ENCODE measurements at places on chromosomes 5 and 9.

- peak; percentile 86 for DNase-seq
These were observed 47.3 kb upstream of the PHYKPL start for GRCh38 chr5:178279723-178280438.

- DNase-seq = no peak
These were observed 89.7 kb downstream of the ELAVL2 start for GRCh38 chr9:23736293-23736692.

DNA sequence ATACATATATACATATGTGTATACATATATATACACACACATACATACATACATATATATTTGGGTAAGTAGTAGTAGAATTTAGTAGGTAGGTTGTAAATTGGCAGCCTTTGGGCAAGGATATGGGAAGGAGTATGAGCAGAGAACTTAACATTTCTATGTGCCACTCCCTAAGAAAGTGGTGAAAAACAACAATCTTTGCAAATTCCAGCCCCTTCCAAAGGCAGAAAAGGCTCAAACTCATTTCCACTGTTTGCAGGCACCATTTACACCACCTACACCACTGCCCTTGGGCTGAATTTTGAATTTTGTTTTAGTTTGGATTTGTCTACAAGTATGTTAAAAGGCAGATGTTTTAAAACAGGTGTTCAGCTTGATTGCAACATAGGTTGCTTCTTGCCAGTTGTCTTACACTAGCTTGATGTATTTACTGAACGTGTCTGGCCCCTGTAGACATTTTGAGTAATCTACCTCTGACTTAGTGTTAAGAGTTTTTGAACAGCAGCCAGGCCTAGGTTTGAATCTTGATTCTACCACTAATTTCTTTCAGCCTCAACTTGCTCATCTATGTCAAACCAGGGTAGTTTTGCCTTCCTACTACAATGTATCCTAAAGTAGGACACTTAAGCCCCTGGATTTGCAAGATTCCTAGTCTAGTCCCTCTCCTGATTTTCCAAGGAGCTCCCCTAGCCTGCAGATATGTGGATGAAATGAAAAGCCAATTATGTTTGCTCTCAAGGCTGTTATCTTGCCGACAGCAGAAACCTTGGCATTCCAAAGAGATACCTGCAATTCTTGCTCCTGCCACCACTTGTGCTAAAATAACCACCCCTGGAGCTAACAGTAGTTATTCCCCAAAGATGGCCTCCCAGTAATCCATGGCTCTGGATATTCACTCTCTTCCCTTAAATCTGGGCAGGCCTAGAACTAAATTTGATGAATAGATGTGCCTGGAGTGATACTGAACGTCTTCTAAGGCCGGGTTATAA is 156.2 kb upstream of the SLC44A1 start:
- no peak for DNase-seq

GRCh38 chr5:3381206-3381825 is 214.3 kb upstream of the IRX1 start:
- no peak for DNase-seq

DNA sequence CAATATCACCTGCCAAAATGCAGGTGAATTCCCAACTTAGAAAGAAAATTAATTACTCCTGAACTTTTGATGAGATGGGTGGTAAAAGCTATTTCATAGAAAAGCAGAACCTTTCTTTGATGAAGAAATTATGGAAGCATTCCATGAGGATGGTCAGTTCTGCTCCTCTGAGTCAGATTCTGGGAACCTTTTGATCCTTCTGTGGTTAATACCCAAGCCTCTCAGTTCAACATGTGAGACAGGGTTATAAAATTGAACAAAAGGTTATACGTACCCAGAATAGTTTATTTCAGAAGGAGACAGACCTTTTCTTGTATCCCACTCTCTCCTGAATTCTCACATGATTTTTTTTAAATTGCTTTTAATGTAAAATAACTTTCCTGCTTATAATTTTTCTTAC is 767.6 kb upstream of the ADAMTS16 start:
- no peak for DNase-seq

DNA sequence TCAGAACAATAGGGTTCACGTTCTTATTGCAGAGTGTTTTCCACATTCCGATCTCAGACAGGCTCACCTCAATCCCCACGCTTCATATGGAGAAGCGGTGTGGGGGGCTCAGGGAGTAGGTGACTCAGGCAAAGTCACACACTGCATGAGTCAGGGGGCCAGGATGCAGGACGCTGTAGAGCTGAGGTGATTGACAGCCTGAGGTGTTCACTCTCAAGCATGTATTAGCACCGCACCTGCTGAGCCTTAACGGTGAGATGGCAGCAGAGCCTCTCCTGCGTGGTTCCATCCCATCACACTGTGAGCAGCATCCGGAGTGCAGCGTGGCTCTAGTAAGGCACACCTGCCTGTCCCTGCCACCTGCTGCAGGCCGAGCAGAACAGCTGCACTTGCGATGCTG is 194.0 kb downstream of the IRX2 start:
- DNase-seq = no peak

GRCh38 chr5:100519075-100519474 is 16.1 kb upstream of the FAM174A start:
- no peak for DNase-seq

DNA sequence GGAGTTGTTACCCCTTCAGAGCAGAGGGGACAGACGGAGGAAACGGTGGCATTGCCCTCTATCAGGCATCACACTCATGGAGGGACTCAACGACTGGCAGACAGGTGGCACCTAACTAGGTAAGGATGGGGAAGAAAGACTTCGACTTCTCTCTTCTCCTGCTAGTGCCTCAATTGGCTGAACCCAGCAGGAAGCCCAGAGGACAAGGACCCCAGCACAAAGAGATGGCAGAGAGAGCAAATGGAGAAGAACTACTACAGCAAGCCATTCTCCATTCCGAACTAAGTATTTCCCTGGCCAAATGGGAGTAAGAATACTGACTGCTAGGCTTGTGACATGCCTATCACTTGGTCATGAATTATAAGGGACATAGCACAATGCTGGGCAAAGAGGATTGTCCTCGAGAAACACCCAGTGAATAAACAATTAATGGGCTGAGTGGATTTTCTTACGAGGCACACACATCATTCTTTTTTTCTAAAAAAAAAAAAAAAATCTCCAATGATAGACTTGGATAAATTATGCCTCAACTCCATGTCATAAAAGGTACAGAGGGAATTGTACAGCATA is 35.3 kb upstream of the CPEB4 start:
- DNase-seq = no peak

GRCh38 chr5:76978869-76979268 is 26.0 kb downstream of the CRHBP start:
- DNase-seq = no peak

- no peak for DNase-seq
These were observed 2.2 kb upstream of the ALDH1A1 start for GRCh38 chr9:72955126-72955455.

DNA sequence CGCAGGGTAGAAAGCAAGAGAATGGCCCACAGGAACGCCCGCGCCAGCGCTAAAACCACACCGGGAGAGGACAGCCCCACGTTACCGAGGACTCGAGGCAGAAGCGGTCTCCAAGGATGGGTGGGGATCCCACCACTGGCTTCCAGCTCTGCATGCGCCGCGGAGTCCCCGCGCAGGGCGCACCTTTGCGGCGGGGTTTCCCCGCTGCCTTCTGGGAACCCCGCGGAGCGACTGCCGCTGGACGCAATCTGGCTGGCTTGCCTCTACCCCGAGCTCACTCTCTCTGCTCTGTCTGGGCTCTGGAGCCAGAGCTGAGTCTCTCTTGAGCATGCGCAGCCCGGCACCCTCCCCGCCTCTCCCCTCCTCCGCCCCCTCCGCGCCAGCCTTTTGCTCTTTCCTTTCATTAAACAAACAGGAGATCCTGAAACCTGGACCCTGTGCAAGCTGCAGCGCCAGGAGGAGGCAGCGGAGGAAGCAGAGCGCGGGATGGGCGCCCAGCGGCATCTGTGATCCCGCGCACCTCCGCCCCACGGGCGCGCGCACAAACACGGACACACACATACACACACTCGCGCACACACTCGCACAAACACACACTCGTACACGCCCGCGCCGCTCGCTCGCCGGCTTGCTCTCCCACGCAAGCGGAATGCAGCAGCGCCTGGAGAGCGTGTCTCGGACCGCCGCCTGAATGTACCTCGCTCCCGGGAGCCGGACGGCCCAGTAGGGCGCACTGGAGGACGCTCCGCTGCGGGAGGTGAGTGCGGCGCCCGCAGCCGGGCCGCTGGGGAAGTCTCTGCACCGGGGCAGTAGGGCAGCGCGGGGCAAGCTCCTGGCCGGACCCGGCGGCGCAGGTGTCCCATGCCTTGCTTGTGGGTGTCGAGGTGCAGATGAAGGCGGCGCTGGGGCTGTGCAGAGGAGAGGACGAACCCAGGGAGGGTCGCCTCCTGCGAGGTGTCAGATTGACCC is at the start of gene PLPPR1:
Gene PLPPR1 (plus strand): TSS at position 382 of the 969 bp plus-strand sequence.
- DNase-seq = peak; percentile 47

DNA sequence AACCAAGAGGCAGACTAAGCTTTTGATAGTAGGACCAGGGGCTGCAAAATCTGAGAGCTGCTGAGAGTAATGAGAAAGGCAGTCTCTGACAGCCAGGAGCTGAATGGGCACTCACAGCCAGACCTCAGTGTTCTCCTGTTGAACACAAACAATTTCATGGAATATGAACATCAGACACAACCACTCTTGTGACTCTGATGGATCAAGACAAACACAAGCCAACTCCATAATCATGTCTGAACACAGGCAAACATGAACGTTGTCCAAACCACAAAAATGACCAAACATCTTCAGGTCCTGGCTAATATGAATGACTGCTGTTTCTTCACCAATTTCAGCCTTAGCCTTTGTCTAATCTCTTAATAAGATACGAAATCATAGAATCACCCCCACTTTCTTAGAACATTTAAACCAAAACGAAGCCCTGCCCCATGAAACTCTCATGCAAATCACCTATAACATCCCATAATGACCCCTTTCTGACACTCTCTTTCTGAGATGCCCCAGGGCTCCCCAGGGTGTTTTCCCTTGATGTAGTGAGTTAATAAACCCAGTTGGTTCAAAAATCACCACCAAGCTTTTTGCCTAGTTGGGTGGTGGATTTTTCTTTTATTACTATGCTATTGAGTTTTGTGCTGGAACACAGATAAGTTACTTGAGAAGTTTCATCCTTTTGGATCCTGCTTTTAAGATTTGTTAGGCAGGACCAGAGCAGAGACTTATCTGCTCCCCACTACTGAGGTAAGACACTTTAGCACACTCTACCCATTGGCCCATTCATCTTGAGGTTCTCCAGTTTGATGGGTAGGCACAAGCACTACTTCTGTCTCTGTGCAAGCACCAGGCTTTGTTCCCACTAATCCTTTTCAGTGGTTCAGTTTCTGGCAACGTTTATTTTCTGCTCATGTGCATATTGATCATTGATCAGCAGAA is 5.9 kb upstream of the ERAP2 start:
- no peak for DNase-seq

GRCh38 chr9:101572316-101572715 is 22.5 kb downstream of the PPP3R2 start:
- no peak for DNase-seq

DNA sequence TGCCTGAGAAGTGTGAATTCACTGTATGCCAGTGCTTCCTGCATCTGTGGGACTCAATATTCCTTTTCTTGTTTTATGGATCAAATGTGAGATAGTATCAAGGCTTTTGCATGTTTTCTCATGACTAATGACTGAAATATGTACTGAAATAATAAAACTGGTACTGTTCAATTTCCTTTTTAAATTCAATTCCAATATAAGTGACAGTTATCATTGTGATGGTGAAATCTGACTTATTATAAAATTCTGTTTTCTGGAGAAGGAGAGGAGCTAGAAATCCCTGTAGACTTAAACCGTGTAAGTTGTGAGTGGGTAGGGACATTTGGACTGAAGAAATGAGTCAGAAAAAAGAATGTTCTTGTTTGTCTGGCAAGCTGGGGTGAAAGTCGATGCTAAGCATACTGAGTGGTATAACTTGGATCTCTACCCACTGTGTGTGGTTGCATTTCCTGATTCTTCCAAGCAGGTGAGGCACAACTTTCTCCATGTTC is 245.2 kb downstream of the EFNA5 start:
- peak; percentile 83 for DNase-seq

DNA sequence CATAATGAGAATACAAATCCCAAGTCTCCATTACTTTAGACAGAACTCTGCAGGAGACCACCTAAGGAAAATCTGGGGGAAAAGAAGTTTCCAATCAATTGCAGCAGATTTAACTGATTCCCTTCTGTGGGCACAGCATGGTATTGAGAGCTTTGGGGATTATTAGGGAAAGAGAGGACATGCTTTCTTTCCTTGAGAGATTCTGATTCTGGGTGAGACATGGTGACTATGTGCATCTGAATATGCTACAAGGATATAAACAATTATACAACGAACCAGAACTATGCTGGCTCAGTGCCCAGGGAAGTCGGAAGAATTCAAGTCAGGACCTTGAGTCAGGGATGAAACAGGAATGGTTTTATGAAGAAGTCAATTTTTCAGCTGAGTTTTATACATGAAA is 183.7 kb downstream of the PDE4D start:
- DNase-seq = peak; percentile 79

DNA sequence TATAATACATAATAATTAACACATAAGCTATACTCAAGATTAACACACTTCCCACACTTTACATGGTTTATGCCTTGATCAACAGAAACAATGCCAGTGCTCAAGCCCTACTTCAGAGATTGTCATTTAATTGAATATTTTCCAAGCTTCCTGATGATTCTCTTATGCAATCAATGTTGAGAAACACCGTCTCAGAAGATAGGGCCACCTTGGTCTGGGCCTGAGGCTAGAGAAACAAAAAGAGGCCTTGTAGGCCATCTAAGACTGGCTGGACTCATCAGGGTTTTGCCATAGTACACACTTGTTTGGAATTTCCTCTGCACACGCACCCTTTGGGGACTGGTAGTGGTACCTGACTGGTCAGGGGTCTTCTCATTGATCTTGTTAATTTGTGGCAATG is 16.3 kb downstream of the C9orf152 start:
- DNase-seq = no peak

DNA sequence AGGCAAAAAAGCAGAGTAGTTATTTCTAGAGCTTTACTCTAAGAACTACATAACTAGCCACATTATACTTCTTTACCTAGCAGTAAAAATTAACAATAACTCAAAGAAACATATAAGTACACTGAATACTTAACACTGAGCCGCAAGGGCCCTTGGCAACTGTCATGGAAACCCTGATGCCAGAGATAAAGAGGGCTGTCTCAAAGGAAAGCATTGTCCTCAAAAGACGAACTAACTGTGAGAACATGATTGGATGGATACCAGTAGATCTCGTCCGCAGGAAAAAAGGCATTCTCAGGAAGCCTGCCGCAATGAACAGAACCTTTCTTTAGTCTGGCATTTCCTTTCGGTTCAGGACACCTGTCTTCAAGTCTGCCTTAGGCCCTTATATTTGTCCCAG is 379.0 kb upstream of the SLC30A5 start:
- DNase-seq = no peak

DNA sequence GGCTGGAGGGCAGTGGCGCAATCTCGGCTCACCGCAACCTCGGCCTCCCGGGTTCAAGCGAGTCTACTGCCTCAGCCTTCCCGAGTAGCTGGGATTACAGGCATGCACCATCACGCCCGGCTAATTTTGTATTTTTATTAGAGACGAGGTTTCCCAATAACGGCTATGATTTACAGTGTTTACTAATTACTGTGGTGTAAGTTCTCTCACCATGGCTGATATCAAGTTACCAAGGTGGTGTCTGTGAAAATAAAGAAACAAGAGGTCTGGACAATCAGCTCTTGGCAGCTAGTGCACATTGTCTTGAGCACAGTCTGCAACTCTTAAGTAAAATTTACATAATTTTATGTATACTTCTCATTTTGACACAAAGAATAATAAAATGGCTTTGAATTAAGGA is 385.5 kb upstream of the COX7C start:
- DNase-seq = no peak
